ENCODE measurements at places on chromosomes 3 and 15.
A peak's percentile ranks its signal among the peaks of the same experiment; 100 is the strongest.

DNA sequence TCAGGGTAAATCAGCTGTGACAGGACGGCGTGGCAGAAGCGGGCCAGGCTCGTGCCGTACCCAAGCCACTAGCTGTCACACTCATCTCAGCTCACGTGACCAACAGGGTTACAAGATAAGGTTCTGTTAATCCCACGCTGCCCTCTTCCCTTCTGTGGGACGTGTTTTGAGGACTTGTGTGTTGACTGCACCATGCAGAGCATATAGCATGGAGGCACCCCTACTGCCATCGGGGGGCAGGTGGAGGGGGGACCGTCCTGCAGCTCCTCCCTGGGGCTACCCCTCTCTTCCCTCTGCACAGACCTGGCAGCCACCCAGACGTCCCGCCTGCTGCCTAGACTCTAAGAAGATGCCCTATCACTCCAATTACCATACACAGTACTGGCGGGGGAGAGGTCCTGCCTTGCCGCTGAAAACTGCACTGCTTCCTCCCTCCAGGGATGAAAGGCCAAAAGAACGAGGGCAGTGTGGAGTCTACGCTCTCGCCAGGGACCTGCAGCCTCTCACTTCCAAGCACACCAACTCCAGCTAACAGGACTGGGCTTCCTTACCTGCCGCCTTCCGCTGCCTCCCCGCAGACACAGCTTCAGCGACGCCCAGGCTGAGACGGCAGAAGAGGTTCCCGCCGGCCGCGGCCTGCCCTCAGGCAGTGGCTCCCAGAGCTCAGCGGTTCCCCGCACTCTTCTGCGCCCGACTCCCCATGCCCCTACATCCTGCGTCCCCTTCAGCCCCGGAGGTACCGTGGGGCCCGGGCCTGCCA, at the start of gene TNK2:
Gene TNK2, minus strand, starts transcription at position 618 of the 760 bp plus-strand sequence. CDS start 19,963 bp downstream, outside the sequence.
- peak; percentile 47 for DNase-seq

- no peak for DNase-seq
These were observed 145.4 kb upstream of the PROK2 start for GRCh38 chr3:71930056-71930991.

- DNase-seq: no peak
These were observed 12.9 kb downstream of the MB21D2 start for GRCh38 chr3:192904632-192905289.

GRCh38 chr15:56749982-56750381, 16.7 kb upstream of the ZNF280D start:
- no peak for DNase-seq

GRCh38 chr3:5889374-5889773, 701.9 kb downstream of the EDEM1 start:
- no peak for DNase-seq

GRCh38 chr15:90860450-90860849, 7.9 kb upstream of the FURIN start:
- DNase-seq: peak; percentile 82

- DNase-seq: peak; percentile 41
These were observed 77.8 kb upstream of the HES1 start for GRCh38 chr3:194058189-194058571.

- DNase-seq: no peak
These were observed 751.3 kb downstream of the ZNF385D start for GRCh38 chr3:20999661-21000060.

- DNase-seq: peak; percentile 83
These were observed 17.9 kb downstream of the DNAH1 start for GRCh38 chr3:52333869-52334557.

GRCh38 chr3:196127308-196128040, 45.6 kb upstream of the TFRC start:
- DNase-seq: peak; percentile 51

DNA sequence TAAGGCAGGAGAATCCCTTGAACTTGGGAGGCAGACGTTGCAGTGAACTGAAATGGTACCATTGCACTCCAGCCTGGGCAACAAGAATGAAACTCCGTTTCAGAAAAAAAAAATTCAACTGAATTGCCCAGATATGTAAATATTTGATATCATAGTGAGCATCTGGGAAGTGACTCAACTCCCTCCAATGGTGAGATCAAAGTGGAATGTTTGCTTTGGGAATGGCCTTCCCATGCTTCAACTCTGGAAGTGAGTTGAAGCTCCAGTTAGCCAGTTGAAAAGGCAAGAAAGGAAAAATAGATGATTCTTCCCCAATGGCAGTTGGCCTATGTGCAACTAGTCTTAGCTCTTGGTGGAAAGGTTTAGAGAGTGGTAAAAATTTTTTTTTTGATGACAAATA, 131.6 kb upstream of the CMC1 start:
- no peak for DNase-seq

- DNase-seq: no peak
These were observed 295.3 kb downstream of the NEK10 start for GRCh38 chr3:27073912-27074311.

- DNase-seq: peak; percentile 37
These were observed 21.9 kb upstream of the PLSCR2 start for GRCh38 chr3:146491303-146491702.

DNA sequence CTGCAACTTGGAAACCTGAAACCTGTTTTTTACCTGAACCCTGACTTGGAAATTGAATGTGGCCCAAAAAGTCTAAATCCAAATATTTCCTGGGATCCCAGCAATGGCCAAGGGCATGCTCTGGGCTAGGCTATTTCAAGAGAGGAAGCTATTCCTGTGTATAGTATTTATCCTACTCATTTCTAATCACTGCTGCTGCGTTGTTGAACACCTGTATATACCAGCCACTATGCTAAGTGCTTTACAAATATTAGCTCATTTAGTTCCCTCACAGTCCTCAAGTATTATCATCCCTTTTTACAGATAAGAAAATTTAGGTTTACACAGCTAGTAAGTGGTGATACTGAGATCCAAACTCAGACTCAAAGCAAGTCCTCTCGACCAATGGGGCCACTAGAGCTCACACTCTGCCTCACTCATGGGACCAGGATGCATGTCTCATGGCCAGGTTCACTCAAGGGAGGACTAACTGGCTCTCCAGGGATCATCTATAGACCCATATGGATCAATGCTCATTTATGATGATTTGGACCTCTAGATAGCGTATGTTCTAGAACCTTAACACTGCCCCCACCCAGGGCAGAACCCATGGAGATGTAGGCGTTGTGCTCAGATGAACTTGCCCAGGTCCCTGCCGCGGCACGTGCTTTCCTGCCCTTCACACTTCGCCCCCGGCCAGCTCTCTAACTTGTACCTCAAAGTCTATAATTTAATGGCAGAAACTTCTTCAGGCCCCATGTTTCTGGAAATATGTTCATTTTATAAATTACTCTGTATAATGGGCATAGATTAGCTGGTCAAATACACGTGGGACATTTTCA, 2.6 kb upstream of the CCR4 start:
- no peak for DNase-seq

- DNase-seq: no peak
These were observed 2.4 kb downstream of the SIAH2 start for GRCh38 chr3:150760431-150761200.

DNA sequence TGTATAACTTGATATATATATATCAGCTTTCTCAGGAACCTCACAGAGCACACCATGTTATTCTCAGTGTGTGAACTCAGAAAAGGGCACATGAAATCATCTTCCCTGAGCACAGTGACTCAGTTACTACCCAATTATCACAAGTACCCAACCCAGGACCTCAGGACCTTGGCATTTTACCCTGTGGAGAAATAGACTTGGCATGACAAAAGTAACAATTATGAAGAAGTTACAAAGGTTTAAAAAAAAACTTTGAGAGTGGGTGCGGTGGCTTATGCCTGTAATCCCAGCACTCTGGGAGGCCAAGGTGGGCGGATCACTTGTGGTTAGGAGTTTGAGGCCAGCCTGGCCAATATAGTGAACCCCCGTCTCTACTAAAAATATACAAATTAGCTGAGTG, 52.4 kb downstream of the ONECUT1 start:
- DNase-seq: no peak

DNA sequence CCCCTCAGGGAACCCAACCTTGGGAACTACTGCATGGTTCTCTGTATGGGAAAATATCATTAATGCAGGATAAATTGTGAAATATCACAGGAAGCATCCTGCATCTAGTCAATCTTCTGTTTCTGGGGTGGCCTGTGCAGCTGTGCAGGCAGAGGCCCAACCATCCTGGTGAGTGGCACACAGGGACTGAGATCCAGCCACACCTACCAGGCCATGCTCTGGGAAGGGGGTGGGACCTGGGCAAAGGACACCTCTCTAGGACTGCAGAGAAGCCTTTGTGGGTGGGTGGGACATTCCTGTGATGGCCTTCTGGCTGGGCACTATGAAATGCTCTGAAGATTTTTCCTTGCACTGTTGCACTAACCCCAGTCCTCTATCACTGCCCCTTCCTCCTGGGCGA, 26.8 kb downstream of the CCRL2 start:
- no peak for DNase-seq

DNA sequence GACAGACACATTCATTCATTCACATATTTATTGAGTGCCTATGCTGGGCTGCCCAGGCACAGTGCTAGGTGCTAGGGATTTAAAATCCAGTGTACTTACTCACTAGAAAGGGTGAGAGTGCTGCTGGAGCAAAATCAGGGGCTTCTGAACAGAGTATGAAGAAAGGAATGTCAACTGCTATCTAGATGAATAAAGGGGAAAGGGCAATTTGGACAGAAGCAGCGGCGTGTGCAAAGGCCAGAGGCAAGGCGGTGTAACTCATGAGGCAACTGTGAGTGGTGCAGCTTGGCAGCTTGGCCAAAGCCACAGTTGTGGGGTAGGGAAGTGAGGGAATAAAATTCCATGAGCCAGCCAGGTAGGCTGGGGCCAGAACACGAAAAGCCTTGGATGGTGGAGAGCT, 76.7 kb downstream of the RAD18 start:
- DNase-seq: no peak

- no peak for DNase-seq
These were observed 6.3 kb downstream of the PXYLP1 start for GRCh38 chr3:141237701-141238521.

GRCh38 chr3:17557749-17558463, 184.5 kb downstream of the TBC1D5 start:
- DNase-seq: no peak

GRCh38 chr15:47769166-47769565, 51.9 kb downstream of the SEMA6D start:
- no peak for DNase-seq

- DNase-seq: no peak
These were observed 158.4 kb upstream of the CCDC54 start for GRCh38 chr3:107218864-107219269.

- no peak for DNase-seq
These were observed 115.9 kb downstream of the SV2B start for GRCh38 chr15:91216000-91216399.

GRCh38 chr3:55725681-55726500, 238.8 kb upstream of the WNT5A start:
- no peak for DNase-seq

- no peak for DNase-seq
These were observed 7.0 kb upstream of the JMJD7 start for GRCh38 chr15:41820791-41821423.

GRCh38 chr3:30666572-30667279, 60.3 kb downstream of the TGFBR2 start:
- no peak for DNase-seq

GRCh38 chr3:175278680-175279079, 419.5 kb downstream of the NAALADL2 start:
- no peak for DNase-seq

DNA sequence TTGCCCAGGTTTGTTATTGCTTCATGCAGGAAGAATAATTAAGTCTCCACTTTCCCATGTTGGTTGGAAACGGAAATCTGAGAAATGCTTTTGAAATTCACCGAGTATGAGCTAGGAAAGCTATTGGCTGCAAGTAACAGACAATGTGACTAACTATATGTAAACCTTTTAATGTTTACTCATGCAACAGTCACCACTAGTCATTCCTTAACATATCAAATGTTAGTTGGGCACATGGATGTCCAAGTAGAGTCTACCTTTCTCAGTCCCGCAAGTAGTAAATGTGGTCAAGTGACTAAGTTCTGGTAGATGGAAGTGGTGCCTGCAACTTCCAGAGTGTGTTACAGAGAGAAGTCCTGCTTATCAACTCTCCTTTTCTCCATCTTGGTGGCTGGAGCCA, 52.5 kb downstream of the KLF15 start:
- no peak for DNase-seq

- no peak for DNase-seq
These were observed 206.3 kb upstream of the ROBO1 start for GRCh38 chr3:79973917-79974595.

DNA sequence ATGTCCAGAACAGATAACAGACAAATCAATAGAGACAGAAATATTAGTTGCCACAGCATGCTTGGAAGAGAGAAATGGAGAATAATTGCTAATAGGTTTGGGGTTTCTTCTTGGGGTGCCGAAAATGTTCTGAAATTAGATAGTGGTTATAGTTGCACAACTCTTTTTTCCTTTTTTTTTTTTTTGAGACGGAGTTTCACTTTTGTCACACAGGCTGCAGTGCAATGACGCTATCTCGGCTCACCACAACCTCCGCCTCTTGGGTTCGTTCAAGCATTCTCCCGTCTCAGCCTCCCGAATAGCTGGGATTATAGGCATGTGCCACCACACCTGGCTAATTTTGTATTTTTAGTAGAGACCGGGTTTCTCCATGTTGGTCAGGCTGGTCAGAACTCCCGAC, 163.3 kb downstream of the PLCH1 start:
- DNase-seq: no peak

DNA sequence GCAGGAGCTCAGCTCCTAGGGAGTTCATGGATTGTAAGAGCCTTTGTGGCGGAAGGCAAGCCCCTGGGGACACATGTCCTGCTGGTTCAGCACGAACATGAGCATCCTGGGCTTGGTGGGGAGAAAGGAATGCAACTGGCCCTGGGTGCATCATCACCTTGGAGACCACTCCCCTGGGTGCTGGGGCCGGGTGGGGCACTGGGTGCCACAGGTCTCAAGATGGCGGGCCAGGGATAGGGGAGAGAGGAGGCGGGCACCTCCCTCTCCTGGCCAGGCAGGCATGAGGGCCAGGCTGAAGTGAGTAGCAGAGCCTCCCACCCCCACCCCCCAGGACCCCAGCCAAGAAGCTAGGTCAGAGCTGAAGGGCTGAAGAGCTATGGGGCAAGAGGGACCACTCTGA, 768 bp downstream of the PCBP4 start:
- DNase-seq: no peak

DNA sequence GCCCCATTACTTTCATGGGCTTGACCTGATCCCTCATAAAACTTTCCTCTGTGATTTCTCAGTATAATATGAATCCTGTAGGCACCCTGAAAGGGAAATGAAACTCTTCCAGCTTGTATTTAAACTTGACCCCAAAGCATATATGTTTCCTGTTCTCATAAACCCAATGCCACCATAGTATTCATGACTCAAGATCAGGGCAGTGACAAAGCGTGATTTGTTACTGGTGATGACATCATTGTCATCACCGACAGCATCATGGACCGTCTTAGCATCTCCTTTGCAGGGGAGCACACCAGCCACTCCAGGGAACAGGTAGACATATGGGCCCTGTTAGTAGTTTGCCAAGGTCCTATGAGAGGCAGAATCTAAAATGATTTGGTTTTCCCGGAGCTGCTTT, 741.2 kb downstream of the NR2F2 start:
- DNase-seq: no peak

GRCh38 chr3:115348951-115349745, 202.1 kb upstream of the ZBTB20 start:
- no peak for DNase-seq

GRCh38 chr3:180073561-180073960, 36.8 kb upstream of the PEX5L start:
- DNase-seq: no peak

Data from PC-9 (cell line).